Memory B cell (primary cell): ENCODE measurements at places on chromosomes 11 and 22.
A peak's percentile ranks its signal among the peaks of the same experiment; 100 is the strongest.

- H3K27me3 ChIP-seq = peaks cover 13% of the 10 kb centered on the region
- H3K36me3 ChIP-seq = no peaks in the 10 kb centered on the region
- H3K4me1 ChIP-seq = no peaks in the 10 kb centered on the region
- H3K4me3 ChIP-seq = no peak overlapping the region
- no peak for DNase-seq
These were observed 41.2 kb upstream of the SLC36A4 start for GRCh38 chr11:93238956-93239355.

- H3K36me3 ChIP-seq = no peaks in the 10 kb centered on the region
- H3K4me3 ChIP-seq = no peak overlapping the region
These were observed 492 bp upstream of the LUZP2 start for GRCh38 chr11:24496386-24496735.

- H3K27ac ChIP-seq = no peak overlapping the region
- DNase-seq = no peak
- no peaks in the 10 kb centered on the region for H3K36me3 ChIP-seq
- peaks cover 7% of the 10 kb centered on the region for H3K27me3 ChIP-seq
- no peaks in the 10 kb centered on the region for H3K4me1 ChIP-seq
These were observed 37.2 kb upstream of the CSNK2A3 start for GRCh38 chr11:11390068-11390771.

DNA sequence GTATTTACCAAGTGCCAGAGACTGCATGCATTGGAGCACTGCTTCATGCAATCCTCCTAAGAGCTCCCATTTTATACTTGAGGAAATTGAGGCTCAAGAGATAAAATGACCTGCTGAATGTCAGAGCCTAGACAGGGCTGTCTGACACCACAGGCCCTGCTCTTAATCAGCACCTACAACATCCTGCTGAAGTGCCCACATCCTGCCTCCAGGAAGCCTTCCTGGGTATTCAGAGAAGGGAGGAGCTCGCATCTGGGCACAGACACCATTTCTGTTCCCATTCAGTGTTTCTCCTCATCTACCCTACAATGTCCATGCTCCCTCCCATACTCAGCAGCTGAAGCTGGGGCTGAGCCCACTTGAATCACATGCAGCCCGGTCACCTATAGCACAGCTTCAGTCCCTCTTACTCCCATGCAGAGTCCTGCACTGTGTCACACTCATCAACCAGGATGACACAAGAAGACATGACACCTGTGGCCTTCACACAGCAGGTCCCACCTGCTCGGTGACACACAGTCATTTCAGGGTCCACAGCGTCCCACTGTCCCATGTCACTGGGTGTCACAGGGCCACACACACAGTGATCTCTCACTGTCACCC is 53.1 kb downstream of the PDE2A start:
- H3K27me3 ChIP-seq = peaks cover 14% of the 10 kb centered on the region
- no peak for DNase-seq
- peak overlapping the region; percentile 24 for H3K27ac ChIP-seq
- peaks cover 33% of the 10 kb centered on the region for H3K4me1 ChIP-seq

DNA sequence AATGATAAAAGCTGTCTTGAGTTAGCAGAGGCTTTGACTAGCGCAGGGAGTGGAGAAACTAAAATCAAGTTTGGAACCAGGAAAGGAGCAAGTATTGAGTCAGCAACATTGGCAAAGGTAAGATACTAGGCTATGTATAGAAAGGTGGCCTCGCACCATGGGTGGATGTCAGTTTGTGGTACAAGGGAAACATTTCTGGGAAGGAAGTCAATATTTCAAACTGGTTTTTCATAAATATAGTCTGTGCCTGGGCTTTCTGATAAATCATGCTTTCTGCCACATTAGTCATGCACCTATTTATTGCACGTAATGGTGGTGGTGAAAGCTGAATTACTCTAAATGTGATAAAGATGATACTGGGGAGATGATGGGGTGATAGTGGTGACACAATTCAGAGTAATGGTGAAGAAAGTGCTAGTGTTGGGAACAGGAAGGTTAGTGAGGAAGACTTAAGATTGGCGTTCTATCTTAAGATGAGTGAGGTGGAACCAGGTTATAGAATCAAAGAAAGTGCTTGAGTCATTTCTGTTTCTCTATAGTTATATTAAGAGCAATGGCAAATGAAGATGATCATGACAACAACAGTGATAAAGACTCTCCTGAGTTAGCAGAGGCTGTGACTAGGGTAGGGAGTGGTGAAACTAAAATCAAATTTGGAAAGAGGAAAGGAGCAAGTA is 729.0 kb downstream of the FAM181B start:
- no peak for DNase-seq
- H3K4me3 ChIP-seq = no peak overlapping the region
- H3K4me1 ChIP-seq = no peaks in the 10 kb centered on the region
- H3K27me3 ChIP-seq = no peaks in the 10 kb centered on the region

DNA sequence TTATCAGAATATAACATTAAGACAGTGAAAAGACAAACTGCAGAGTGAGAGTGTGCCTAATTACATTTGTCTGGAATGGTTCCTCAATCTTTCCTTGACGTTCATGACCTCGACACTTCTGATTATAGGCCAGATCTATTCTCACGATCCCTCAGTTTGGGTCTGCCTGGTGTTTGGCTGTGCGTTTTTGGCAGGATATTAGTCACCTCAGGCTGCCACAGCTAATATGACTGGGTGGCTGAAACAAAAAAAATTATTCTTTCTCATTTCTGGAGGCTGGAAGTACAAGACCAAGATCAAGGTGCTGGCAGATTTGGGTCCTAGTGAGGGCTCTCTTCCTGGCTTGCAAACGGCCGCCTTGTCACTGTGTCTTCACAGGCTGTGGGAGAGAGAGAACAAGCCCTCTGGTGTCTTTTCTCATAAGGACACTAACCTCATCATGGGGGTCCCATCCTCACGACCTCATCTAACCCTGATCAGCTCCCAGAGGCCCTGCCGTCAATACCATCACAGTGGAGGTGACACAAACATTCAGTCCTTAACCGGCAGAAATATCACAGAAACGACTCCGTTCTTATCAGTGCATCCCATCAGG is 23.2 kb downstream of the IFITM10 start:
- H3K36me3 ChIP-seq = no peaks in the 10 kb centered on the region
- H3K4me1 ChIP-seq = peaks cover 41% of the 10 kb centered on the region
- no peak overlapping the region for H3K4me3 ChIP-seq
- no peak for DNase-seq

DNA sequence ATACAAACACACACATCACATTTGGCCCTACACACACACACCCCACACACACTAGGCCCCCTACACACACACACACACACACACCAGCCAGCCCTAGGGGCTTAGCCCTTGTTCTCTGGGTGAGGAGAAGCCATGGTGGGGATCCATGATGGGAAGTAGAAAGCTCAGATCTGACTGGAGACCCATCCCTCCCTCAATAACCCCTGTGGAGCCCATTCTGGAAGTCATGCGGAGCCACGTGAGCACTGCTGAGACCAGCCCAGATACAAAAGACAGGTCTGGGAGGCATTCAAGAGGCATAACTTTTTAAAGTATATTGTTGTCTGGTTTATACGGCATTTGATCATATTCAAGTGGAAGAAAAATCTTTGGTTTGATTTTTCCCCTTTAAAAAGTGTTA is 448.5 kb downstream of the SOX6 start:
- no peak for DNase-seq
- no peaks in the 10 kb centered on the region for H3K4me1 ChIP-seq
- H3K27me3 ChIP-seq = no peaks in the 10 kb centered on the region
- no peak overlapping the region for H3K4me3 ChIP-seq

DNA sequence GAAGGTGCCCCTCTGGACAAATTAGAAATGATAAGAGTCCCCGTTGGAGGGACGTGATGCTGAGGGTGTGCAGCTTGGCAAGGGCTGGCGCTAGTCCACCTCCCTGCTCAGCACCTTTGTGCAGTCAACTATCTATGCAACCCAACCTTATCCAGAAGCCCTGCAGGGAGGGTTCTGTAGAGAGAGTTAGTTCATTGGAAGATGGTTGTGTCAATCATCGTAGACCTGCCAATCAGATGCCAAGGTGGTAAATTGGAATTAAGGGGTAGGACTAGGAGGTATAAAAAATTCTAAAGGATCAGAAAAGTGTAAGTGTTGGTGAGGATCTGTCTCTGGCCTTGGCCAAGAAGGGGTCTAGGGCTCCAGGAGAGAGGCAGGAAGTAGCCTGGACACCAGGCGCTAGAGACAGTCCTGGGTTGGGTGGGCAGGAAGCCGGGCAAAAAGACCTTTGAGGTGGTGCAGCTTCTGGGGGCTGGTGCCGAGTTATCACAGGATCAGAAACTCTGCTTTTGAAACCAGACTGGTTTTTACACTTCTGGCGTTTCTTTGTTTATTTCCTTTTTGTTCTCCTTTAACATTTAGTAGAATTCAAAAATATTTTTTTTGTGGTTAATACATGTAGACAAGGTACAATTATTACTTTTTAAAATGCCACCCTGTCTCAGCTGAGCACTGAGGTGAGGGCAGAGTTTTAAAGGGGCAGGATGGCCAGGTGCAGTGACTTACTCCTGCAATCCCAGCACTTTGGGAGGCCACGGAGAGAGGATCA is 1.6 kb downstream of the C1QTNF6 start:
- H3K4me3 ChIP-seq = no peak overlapping the region
- H3K27ac ChIP-seq = no peak overlapping the region
- H3K36me3 ChIP-seq = no peaks in the 10 kb centered on the region

GRCh38 chr11:4626207-4627099 is 10.8 kb upstream of the OR51D1 start:
- DNase-seq = peak; percentile 17
- no peak overlapping the region for H3K27ac ChIP-seq
- no peaks in the 10 kb centered on the region for H3K4me1 ChIP-seq
- peaks cover 20% of the 10 kb centered on the region for H3K27me3 ChIP-seq

GRCh38 chr22:48234011-48234410 is 1471.6 kb downstream of the TBC1D22A start:
- H3K27me3 ChIP-seq = peaks cover 2% of the 10 kb centered on the region
- H3K4me1 ChIP-seq = no peaks in the 10 kb centered on the region
- H3K27ac ChIP-seq = no peak overlapping the region
- H3K36me3 ChIP-seq = peaks cover 4% of the 10 kb centered on the region
- DNase-seq = no peak

- H3K4me3 ChIP-seq = no peak overlapping the region
- no peaks in the 10 kb centered on the region for H3K27me3 ChIP-seq
These were observed 4.0 kb upstream of the SLC43A3 start for GRCh38 chr11:57430952-57431351.

DNA sequence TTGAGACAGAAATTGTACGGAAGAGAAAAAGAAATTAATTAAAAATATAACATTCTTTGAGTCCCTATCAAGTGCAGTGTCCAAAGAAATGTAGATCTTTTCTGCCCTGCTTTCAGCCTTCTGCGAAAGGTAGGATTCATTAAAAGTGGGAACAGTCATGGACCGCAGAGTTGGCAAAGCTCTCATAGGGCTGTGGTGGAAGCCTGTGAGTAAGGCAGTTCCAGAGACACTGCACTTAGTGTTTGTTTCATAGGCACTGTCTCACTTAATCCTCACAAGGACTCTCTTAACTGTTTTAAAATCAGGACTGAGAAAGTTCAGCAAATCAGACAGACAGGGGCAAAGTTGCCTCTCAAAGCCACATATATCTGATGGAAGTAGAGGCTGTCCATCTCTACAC is 5.5 kb downstream of the MRGPRX2 start:
- H3K4me3 ChIP-seq = no peak overlapping the region
- peaks cover 4% of the 10 kb centered on the region for H3K27me3 ChIP-seq
- no peaks in the 10 kb centered on the region for H3K4me1 ChIP-seq
- no peak overlapping the region for H3K27ac ChIP-seq

- H3K27me3 ChIP-seq = no peaks in the 10 kb centered on the region
- peaks cover 5% of the 10 kb centered on the region for H3K36me3 ChIP-seq
- peaks cover 9% of the 10 kb centered on the region for H3K4me1 ChIP-seq
- H3K27ac ChIP-seq = no peak overlapping the region
- DNase-seq = no peak
These were observed 46.5 kb upstream of the SORL1 start for GRCh38 chr11:121405646-121406045.

DNA sequence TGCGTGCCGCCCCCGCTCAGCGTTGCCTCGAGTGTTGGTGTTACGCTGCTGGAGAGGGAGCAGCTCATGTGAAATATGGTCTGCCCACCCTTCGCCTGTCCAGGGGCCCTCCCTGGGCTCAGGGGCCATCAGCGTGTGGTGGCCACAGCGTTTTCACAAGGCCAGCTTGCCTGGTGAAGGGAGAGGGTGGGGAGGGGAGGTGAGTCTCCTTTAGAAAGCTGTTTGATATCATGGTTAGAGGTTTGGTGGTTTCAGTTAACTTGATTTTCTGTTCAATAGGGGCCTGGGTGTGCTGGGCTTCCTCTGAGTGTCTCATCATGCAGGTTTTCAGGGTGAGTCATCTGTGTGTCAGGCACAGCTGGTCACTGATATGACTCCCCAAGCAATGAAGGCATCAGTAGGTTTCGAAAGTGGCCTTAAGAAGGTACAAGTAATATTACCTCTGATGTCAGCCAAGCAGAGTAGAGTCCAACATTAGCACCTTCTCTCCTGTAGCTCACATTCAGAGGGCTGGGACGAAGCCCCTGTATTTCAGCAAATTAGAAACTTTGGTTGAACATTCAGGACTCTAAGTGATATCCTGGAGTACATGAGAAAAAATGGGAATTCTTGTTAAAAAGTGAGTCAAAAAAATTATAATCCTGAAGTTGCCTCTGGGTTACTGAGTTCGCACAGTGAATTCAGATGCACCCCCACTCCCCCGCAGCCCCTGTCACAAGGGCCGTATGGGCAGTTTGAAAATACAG is 172.5 kb downstream of the TBC1D22A start:
- peaks cover 28% of the 10 kb centered on the region for H3K36me3 ChIP-seq
- peak overlapping the region; percentile 40 for H3K27ac ChIP-seq
- no peak overlapping the region for H3K4me3 ChIP-seq
- DNase-seq = no peak

- H3K27me3 ChIP-seq = peaks cover 4% of the 10 kb centered on the region
- no peak for DNase-seq
- no peak overlapping the region for H3K27ac ChIP-seq
- H3K36me3 ChIP-seq = no peaks in the 10 kb centered on the region
- no peak overlapping the region for H3K4me3 ChIP-seq
These were observed 61.9 kb downstream of the KIRREL3 start for GRCh38 chr11:126938718-126939117.

DNA sequence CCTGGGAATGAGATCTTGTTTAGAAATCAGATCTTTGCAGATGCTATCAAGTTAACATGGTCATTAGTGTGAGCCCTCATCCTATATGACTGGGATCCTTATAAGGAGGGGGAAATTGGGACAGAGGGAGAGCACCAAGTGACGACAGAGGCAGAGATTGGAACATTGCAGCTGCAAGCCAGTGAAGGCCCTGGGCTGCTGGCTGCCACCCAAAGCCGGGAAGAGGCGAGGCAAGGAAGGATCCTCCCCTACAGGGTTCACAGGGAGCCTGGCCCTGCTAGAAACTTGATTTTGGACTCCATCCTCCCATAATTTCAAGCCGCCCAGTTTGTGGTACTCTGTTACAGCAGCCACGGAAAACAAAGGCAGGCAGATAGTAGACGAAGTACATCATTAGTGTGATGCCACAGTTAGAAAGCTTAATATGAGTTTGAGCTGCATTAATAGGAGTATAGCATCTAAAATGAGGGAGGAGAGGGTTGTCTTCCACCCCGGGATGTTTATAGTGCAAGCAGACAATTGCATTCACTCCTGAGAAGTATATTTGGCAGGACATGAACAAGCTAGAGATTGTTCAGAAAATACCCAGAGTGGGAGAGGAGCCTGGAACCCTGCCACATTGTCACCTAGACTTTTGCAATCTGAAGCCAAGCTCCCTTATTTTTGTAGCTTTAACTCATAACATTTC is 56.8 kb upstream of the CLMP start:
- no peaks in the 10 kb centered on the region for H3K36me3 ChIP-seq
- DNase-seq = no peak
- peaks cover 22% of the 10 kb centered on the region for H3K27me3 ChIP-seq
- H3K27ac ChIP-seq = no peak overlapping the region

GRCh38 chr11:15560689-15561467 is 446.2 kb downstream of the INSC start:
- no peak overlapping the region for H3K27ac ChIP-seq
- peaks cover 4% of the 10 kb centered on the region for H3K4me1 ChIP-seq
- H3K4me3 ChIP-seq = no peak overlapping the region
- no peaks in the 10 kb centered on the region for H3K36me3 ChIP-seq
- no peak for DNase-seq
- no peaks in the 10 kb centered on the region for H3K27me3 ChIP-seq
